ENCODE measurements at places on chromosomes 6 and 20.

GRCh38 chr6:35929601-35930000 is 8.7 kb upstream of the SRPK1 start:
- DNase-seq: no peak

GRCh38 chr6:3267162-3267561 is 8.4 kb downstream of the PSMG4 start:
- no peak for DNase-seq

- DNase-seq: no peak
These were observed 134.6 kb upstream of the CCN2 start for GRCh38 chr6:132085731-132086130.

DNA sequence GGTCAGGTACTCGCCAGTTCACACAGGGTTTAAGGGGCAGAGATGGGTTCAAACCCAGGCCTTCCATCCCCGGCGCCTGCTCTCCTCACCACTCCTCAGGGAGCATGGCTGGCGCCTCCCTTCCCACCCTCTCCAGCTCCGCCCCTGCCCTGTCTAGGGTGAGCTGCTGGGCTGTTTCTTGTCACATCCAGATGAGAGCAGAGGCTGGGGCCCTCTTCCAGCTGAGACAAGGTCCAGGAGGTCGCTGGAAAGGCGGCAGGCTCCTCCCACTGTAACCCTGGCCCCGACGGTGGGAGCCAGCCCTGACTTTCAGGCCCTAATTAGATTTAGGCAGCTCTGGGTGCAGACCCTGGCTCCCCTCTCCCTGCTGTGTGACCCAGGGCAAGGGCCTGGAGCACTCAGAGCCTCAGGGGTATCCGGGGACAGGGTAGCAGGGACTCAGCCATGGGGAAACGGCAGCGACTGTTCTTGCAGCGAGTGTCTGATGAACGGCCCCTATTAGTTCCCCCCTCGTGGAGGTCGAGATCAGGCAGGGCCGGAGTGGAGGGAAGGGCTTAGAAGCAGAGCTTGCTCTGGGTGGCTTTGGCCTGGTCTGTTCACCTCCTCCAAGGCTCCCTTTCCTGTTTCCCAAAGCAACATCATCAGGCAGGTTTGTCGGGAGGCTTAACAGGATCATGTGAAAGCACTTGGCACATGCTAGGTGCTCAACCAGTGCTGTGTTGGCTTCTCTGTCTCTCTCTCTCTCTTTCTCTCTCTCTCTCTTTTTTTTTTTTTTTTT is 33.4 kb downstream of the SNAI1 start:
- DNase-seq: no peak

GRCh38 chr20:62603021-62603906 is 39.0 kb upstream of the SLCO4A1 start:
- DNase-seq: no peak

DNA sequence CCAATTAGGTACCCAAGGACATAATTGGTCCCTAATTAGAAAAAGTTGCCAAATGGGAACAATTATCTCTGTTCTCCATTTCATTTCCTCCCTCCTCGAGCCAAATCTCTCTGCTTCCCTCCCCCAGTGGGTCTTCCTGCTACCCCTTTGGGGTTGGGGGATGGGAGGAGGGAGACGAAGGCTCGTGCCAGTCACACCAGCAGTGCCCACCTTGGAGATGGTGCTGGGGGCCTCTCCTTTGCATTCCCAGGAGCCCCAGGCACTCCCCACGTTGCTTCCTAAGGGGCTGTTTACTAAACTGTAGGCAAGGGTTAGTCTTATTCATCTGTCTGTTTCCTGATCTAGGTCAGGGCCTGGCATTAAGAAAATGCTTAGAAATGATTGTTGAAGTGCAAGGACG is 33.1 kb downstream of the MDFI start:
- no peak for DNase-seq
